ENCODE measurements at places on chromosomes 11 and 22.

DNA sequence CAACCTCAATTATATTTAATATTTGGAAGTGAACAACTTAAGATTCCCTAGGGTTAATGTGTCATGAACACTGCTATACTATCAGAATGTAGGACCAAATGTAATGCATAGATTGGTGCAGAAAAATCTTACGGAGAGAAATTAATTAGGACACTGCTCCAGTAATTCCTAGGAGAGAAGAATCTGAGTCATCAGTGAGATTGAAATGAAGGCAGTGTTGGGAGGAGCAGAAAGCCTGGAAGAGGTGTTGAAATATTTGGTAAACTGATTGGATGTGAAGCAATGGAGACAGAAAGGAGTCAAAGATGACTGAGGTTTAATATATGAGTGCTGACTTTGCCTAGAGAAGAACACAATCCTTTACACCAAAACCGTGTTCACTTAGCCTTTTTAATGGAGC lies 836.0 kb downstream of the FAM181B start:
- DNase-seq: no peak

DNA sequence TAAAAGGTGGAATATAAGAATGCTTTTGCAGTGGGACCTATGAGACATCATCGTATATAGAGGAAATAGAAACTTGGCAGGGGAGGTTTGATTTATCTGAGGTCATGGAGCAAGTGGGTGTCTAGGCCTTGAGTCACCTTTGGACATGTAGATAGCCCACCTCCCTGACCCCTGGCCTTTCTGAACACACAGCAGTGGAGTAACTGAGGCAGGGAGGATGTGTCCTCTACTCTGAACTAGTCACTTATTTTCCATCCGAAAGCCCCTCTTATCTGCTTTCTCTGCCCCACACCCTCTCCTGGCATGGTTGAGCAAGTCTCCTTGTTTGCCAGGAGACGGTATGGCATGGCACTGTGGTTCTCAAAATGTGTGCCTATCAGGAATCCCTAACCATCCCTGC lies 7.9 kb downstream of the CD82 start:
- no peak for DNase-seq

DNA sequence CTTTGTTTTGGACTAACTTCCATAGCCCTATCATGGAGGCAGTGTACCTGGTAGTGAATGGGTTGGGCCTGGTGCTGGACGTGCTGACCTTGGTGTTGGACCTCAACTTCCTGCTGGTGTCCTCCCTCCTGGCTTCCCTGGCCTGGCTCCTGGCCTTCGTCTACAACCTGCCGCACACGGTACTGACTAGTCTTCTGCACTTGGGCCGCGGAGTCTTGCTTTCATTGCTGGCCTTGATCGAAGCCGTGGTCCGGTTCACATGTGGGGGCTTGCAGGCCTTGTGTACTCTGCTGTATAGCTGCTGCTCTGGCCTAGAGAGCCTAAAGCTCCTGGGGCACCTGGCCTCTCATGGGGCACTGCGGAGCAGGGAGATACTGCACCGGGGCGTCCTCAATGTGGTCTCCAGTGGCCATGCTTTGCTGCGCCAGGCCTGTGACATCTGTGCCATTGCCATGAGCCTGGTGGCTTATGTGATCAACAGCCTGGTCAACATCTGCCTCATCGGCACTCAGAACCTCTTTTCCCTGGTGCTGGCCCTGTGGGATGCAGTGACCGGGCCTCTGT lies 846 bp downstream of the RNF26 start:
- no peak for DNase-seq

DNA sequence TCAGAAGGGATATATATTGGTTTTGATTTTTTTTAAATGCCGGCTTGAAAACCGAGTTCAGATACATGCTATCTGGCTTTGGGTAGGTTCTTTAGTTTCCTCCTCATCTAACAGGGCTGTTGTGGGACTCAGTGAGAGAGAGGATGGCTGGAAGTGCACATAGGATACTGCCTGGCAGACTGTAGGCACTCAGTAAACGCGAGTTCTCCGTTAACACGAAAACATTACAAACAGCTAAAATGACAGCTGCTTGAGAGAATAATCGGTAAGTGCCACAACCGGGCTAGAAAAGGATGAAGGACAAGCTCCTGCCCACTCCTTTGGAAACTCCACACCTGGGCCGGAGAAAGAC lies 369 bp downstream of the XRRA1 start:
- DNase-seq: no peak

GRCh38 chr11:117915672-117916235 lies 13.4 kb downstream of the TMPRSS13 start:
- DNase-seq: no peak

GRCh38 chr11:114162719-114163123 lies 103.2 kb downstream of the ZBTB16 start:
- DNase-seq: no peak

GRCh38 chr22:31577711-31578110 lies 81.4 kb downstream of the SFI1 start:
- no peak for DNase-seq
